SJCRH30 (cell line): ENCODE measurements at places on chromosomes 7 and 10. TPM values are rescaled to one million over a fixed set of nuclear protein-coding genes. Genes with fewer than 3 reads are reported as not detected.

DNA sequence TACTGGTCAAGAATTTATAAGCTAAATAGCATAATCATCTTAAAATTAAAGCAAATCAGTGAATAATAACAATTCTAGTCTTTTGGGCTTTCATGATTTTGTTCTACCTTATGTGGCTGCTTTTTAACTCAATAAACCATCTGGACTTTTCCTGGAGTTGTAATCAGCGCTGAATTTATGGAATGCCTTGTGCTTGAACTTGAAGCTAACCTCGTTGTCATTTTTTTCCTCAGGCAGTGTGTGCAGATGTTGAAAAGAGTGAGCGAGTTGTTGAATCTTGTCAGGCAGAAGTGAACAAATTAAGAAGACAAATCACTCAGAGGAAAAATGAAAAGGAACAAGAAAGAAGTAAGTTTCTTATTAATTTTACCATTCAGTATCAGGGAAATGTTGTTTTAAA, 29.5 kb downstream of the ABRAXAS2 start:
- no peak for DNase-seq

DNA sequence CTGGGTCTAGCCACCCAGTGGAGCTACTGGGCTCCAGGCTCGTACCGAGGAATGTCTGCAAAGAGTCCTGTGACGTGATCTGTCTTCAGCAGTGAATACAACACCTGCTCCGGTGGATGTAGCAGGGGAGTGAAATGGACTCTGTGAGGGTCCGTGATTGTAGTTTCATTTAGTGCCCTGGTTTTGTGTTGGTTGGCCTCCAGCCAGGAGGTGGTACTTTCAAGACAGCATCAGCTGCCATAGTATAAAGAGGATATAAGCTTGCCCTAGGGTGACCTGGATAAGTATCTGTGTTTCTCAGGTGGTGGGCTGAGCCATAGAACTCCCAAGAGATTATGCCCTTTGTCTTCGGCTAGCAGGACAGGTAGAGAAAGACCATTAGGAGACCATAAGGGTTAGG, 24.6 kb upstream of the WNT2 start:
- peak; percentile 18 for DNase-seq

DNA sequence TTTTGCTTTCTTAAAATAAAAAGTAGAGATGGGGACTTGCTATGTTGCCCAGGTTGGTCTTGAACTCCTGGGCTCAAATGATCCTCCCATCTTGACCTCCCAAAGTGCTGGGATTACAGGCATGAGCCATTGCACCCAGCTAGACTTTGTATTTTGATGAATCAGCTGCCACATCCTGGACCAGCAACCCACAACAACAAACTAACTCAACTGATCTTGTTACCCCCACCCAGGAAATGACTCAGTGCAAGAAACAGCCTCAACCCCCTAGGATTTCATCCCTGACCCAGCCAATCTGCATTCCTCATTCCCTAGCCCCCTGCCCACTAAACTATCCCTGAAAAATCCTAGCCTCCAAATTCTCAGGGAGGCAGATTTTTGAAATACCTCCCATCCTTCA, 123.8 kb downstream of the IPMK start:
- no peak for DNase-seq

- peak; percentile 42 for DNase-seq
Observed at GRCh38 chr10:67306588-67307205, 380.9 kb downstream of the LRRTM3 start.

DNA sequence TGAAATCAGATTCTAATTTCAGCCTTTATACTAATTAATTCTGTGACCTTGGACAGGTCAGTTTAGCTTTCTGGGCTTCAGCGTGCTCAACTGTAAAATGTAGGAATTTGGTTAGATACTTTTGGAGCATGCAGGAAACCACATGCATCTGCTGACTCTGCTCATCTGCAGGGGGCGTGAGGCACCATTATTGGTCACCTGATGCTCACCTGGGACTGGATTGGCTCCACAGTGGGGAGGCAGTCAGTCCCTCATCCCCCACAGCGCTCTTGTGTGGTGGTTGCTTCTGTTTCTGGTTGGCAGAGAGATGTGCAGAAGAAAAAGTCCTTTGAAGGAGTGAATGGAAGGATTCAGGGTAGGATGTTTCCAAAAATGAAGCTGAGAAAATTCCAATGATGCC, 150.9 kb upstream of the MTPN start:
- DNase-seq = no peak

DNA sequence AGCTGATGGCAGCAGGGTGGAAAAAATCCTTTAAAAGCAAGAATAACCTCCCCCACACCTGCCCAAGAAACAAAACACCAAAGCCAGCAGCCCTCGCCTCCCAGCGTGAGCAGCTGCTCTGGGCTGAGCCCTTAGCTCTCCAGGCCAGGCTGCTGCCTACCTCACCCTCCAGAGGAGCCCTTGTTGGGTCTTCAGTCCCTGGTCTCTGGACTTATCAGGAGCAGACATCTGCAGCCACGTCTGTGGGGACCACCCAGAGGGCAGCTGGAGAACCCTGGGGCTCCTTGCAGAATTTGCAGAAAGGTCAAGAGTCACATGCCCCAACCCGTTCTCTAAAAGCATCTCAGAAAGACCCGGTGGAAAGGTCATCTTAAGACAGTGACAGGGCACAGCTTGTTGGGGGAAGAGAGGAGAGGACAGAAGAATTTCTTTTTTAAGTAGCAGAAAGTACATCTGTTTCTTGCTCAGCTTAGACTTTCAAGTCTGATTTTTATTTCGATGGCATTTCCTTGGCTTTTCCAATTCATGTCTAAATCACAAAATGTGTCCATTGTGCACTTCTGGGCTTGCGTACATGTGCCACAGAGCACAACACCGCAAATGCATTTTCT, 425.7 kb upstream of the NFE2L3 start:
- DNase-seq = peak; percentile 99

- DNase-seq = no peak
Observed at GRCh38 chr10:26494018-26494417, 55.9 kb downstream of the APBB1IP start.

- DNase-seq = no peak
Observed at GRCh38 chr10:26715137-26715487, 17.6 kb downstream of the PDSS1 start.

WDFY4 gene
- total RNA-seq = not detected in 2 replicates

FBXO24 gene
- total RNA-seq = 0.10 TPM in 1 of 2 replicates, not detected in the other

AASS gene
- 43.4 and 50.4 TPM in 2 replicates for total RNA-seq

H2BK1 gene
- total RNA-seq = not detected in 2 replicates
